Stimulated activated CD8-positive, alpha-beta memory T cell treated with anti-CD3 and anti-CD28 coated beads, Interleukin-7, amount 100 ng/mL, for 1 hour (primary cell): ENCODE measurements at places on chromosomes 12 and 14.
A peak's percentile ranks its signal among the peaks of the same experiment; 100 is the strongest.

- peak; percentile 5 for DNase-seq
Observed at GRCh38 chr12:29552324-29552927, 54.9 kb upstream of the OVCH1 start.

- no peak for DNase-seq
Observed at GRCh38 chr14:62776300-62776699, 269.0 kb downstream of the KCNH5 start.

GRCh38 chr12:94879542-94879941 is 124.0 kb downstream of the NDUFA12 start:
- DNase-seq: no peak

DNA sequence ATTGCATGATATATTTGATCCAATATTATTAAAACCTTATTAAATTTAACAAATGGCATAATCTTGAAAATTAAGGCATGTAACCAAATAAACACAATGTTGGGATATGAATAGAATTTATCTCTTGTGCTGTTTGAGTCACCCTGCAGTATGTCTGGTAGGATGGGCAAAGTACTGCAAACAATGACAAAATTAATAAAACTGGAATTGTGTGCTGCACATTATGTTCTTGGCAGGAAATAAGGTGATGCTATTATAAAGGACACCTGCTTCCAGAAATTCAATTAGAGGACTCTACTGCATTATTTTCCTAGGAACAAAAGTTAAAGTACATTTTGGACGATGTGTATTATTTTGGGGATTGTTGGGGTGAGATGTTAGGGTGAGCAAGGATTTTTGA is 132.7 kb downstream of the PPFIA2 start:
- no peak for DNase-seq

GRCh38 chr12:48296586-48297282 is 54.0 kb downstream of the ZNF641 start:
- DNase-seq: no peak

DNA sequence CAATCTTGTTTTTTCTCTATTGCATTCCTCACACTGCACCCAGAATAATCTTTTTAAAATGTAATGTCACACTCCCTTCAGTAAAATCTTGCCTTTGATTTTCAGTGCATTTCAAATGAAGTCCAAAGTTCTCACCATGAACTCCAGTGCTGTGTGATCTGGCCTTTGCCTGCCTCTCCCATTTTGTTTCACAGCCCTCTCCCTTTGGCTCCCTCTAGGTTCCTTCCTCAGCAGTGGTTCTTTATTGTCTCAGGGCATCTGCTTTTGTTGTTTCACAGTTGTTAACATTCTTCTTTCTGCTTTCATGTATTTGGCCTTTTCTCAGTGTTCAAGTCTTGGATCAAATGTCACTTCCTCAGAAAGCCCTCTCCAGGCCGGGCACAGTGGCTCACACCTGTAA is 84.5 kb upstream of the AMN1 start:
- DNase-seq: no peak

DNA sequence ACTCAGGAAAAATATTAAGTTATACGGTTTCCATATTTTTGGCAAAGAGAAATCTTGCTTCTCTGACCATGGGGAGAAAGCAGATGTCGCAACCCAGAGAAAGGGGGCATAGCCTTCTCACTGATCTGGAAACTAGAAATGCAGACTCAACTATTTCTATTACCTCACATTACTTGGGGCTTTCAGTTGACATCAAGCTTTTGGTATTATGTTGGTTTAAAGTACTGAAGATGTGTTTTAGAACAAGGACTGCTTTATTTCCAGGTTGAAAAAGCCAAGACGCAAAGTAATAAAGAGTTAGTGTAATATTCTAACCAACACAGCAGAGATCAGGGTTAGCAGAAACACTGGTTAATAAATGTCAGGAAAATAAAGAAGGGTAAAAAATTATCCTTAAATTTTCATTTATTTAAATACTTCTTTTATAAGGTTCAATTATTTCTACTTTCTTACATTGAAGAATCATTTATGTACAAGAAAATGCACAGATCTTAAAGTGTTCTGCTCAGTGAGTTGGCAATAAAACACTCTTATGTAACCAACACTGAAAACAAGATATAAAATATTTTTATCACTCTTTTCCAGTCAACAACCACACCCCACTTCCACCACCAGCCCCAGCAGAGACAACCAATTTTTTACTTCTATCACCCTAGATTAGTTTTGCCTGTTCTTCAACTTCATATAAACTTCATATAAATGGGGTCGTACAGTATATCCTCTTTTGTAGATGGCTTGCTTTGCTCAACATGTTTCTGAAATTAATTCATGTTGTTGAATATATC is 26.0 kb downstream of the DCP1B start:
- no peak for DNase-seq

DNA sequence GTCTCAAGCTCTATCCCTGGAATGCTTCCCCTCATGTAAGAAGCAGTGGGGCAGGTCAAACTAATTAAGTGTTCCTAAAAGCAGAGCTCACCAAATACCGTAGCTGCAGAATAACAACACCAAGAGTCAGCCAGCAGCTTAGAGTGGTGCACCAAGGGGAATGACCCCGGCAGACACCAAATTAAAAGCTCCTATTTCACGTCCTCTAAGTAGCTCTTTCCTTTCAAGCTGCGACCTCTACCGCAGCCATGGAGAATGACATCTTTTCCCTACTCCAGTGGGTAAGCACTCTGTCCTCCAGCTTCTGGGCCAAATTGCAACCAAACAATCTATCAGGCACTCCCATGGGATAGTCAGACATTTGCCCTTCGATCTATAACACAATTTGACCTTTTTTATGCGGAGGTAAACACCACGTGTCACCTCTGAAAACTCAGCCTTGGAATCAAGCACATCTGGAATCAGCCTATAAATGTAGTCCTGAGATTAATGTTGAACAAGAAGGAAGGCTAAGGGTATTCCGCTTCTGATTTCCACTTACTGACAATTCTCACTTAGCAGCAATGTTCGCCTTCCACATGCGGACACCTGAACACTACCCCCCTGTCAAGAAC is 67.6 kb upstream of the CDKN3 start:
- no peak for DNase-seq

DNA sequence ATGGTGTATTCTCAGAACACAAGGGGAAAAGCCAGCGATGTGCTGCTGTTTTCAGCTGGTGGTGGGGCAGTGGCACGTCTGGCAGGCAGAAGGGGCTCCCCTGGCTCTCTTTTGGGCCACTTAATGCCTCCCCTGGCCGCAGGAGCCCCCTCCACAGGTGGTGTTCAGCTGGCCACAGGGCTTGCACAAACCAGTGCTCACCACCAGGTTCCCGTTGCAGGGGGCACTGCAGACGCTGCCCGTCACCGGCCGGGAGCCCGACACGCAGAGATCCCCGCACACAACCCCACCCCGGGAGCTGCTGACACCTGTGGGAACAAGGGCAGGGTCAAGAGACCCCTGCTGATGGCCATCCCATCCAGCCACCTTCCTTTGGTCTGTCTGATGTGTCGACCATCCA is 6.7 kb downstream of the KRT83 start:
- DNase-seq: no peak

GRCh38 chr14:24243336-24243836 is 963 bp upstream of the TINF2 start:
- DNase-seq: no peak

GRCh38 chr12:94566345-94566744 is 84.0 kb downstream of the TMCC3 start:
- no peak for DNase-seq

DNA sequence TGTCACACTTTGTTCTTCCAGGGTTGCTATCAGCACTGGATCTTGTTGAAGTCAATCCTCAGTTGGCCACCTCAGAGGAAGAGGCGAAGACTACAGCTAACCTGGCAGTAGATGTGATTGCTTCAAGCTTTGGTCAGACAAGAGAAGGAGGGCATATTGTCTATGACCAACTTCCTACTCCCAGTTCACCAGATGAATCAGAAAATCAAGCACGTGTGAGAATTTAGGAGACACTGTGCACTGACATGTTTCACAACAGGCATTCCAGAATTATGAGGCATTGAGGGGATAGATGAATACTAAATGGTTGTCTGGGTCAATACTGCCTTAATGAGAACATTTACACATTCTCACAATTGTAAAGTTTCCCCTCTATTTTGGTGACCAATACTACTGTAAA is 23.7 kb downstream of the VTI1B start:
- DNase-seq: no peak

GRCh38 chr12:121172145-121172544 is 37.8 kb upstream of the P2RX4 start:
- no peak for DNase-seq

DNA sequence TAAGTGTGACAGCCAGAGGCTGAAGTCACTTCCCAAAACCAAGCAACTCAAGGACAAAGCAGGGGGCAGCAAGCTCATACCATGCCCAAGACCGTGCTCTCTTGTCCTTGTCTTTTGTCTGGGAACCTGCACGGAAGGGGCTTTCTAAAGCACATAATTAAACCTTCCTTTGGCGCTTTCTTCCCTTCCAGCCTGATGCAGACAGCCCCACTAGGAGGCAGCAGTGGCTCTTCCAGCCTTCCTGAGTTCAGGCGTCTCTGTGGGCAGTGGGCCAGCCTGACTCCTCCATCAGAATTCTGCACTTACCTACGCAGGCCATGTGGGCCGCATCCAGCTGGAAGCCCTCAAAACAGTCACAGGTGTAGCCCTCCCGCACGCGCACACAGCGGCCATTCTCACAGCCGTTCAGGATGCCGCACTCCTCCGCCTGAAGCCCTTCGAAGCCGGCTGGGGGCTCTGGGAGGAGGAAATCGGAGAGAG is 7.6 kb downstream of the ISCA2 start:
- DNase-seq: no peak

- DNase-seq: no peak
Observed at GRCh38 chr12:115519359-115519758, 758.1 kb downstream of the MED13L start.

GRCh38 chr12:109912855-109913321 is 12.8 kb downstream of the TCHP start:
- DNase-seq: no peak

- DNase-seq: no peak
Observed at GRCh38 chr12:106071686-106072085, 67.1 kb downstream of the NUAK1 start.

GRCh38 chr12:40224439-40225291 is at the start of gene LRRK2:
Gene LRRK2 (plus strand): TSS chr12:40224997. CDS start chr12:40225132, 135 bp downstream.
- peak; percentile 7 for DNase-seq

GRCh38 chr14:105049753-105050550 is 15.3 kb downstream of the GPR132 start:
- DNase-seq: no peak

DNA sequence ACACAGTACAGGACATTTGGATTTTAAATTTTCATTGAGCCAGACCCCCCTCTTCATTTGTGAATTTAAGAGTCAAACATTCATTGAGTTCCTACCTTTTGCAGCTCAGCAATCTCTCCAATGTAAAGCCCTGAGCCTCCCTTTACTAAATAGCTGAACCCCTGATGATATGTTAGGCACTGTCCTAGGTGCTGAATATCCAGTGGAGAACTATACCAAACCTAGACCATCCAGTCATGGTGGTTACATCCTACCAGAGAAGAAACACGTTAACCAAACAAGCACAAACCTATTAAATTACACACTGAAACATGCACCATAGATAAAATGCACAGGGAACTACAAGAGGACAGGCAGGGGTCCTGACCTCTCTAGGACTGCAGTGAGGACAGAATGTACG is 1585.3 kb upstream of the TMEM132C start:
- DNase-seq: no peak

DNA sequence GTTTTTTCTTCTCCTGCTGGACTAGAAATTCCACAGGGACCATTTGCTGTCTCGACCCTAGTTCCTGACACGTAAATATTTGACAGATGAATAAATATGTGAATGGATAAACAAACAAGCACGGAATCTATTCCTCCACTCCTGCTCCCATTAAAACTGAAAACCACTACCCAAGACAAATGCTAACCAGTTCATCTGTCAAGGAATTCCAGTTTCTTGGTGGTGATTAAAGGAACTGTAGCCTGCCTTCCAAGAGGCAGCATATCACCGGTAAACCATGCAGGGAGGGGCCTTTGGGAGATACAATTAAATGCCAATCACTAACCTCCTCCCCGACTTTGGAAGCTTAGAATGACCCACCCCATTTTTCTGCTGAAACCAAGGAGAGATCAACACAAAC is 95.4 kb downstream of the TTC7B start:
- no peak for DNase-seq

DNA sequence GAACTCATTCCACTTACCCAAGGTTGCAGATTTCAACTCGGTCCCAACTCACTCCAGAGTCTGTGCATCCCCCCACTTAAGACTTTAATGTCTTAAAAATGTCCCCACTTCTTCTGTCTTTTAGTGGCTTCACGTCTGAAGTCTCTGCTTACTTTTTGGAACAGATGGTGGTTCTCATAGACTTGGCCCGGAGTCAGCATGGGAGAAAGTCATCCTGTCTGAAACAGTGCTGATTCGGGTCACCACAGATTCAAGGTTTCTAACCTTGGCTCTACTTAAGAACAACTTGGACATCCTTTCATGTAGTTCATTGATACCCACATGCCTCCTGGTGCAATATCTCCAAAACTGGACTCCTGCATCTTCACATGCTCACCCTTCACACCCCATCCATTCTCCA is 26.0 kb downstream of the CHST11 start:
- DNase-seq: no peak

DNA sequence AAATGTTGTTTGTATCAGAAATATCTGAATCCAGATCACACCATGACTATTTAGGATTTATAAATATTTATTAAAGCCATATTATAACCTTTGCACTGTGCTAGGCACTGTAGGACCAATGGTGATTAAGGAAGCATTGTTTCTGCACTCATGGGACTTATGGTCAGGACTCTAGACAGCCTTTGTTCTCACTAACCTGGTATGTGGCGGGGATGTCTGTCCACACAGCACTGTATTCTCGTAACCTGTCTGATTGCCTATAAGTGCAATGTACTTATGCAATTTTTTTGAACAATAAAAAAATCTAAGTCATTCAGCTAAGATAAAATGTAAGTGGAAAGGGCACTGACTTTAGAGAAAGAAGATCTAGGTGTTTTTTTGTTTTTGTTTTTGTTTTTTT is 6.7 kb upstream of the SSPN start:
- DNase-seq: no peak
